GM19239 (cell line): ENCODE measurements at places on chromosomes 3 and 15.

- no peak for DNase-seq
Measured at GRCh38 chr3:153052096-153052460, 109.9 kb upstream of the RAP2B start.

DNA sequence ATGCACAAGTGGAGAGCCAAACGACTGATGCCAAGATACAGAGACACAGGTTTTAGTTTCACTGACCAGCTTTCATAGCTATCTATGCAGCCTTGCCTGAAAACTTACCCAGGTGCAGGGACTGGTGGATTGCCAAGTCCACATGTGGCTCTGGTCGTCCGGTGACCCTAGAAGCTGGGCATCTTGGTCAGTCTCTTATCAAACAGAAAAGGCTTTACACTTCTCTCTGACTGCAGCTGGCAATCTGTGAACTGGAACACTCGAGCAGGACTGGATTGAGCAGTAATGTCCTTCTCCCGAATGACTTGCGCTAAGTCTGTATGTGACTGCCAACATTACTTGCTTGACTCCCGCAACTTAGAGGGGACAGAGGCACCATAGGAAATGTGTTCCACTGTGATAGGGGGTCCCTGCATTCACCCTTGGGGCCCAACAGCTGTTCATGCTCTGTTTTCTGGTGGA lies 63.0 kb upstream of the SIAH2 start:
- no peak for DNase-seq

DNA sequence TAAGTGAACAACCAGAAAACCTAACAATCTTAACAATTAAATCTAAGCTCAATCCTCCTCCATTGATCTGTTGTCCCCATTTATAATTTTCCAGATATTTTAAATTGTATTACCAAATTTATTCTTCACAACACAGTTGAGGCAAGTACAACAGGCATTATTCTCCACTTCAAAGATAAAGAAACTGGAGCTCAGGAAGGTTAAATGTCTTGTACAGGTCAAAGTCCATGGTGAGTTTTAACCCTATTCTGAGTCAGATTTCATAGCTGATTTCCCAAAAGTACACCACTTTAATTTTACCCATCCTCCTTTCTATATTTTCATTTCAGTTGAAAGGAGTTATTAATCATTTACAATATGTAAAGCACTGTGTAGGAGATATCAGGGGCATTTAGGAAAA lies 112.2 kb downstream of the FBXL22 start:
- no peak for DNase-seq

- no peak for DNase-seq
Measured at GRCh38 chr15:74390647-74391288, 23.3 kb upstream of the CYP11A1 start.

GRCh38 chr3:152505926-152506325 lies 237.2 kb downstream of the MBNL1 start:
- no peak for DNase-seq

DNA sequence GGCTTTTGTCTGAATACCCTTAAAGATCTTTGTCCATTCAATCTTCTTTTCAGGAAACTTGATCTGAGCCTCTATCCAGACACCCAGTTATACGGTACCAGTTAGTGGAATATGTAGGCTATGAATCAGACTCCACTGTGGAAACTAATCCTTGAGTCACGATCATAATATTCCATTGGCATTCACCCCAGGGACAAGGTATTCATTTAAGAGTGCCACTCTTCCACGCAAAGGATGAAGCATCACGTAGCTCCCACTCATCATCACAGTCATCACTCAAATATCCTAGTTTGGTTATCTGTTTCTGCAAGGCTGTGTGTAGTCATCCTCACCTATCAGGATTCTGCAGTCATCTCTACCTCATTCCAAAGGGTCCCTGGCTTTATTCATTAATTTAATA lies 85.6 kb downstream of the NEDD4 start:
- no peak for DNase-seq

DNA sequence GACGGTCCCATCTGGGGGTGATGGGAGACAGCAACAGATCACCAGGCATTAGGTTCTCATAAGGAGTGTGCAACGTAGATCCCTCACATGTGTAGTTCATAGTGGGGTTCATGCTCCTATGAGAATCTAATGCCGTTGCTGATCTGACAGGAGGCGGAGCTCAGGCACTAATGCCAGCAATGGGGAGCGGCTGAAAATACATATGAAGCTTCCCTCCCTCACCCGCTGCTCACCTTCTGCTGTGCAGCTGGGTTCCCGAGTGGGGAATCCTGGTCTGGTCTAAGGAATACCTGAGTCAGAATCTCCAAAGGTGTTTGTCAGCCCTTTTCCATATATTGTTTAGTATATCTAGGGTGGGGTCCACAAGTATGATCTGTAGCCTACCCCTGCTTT lies 52.3 kb downstream of the CHD2 start:
- no peak for DNase-seq

- no peak for DNase-seq
Measured at GRCh38 chr3:9883706-9884554, 3.9 kb upstream of the CIDEC start.

DNA sequence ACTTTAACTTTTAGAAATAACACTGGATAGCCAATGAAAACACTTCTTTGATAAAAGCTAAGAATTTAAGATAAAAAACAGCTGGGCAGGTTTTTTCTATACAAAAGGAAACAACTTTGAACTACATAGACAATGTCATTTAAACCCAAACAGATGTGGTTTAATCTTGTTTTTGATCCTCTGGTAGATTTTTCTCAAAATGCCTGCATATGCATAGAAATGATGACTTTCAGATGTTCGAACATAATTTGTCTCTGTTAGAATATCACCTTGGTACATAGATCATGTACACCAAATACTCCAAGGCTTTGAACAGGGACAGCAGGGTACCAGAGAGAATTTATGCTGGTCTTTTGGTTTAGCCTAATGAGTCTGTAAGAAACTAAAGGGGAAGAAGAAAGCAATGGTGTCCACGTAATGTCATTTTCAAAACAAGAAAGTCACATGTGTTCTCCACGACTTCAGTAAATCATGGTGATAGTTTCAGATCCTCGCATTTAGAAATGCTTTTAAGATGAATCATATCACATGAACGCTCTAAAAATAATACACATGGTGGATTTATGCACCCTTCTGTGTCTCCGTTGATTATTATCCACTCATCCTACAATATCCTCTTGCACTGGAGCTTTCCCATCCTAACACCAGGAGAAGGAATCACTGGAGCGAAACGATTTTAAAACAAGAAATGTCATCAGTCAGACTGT lies 160.1 kb upstream of the PDZRN3 start:
- no peak for DNase-seq
